ENCODE measurements at places on chromosomes 1 and 21. TPM values are rescaled to one million over a fixed set of nuclear protein-coding genes. Genes with fewer than 3 reads are reported as not detected.

The PLD5 gene
- polyA plus RNA-seq: 1.4 TPM

The SPTA1 gene
- polyA plus RNA-seq: not detected

The LCE1C gene
- polyA plus RNA-seq: not detected

The JTB gene
- polyA plus RNA-seq: not detected

The RNF115 gene
- polyA plus RNA-seq: 13.5 TPM

The CITED4 gene
- 0.91 TPM for polyA plus RNA-seq
